ENCODE measurements at places on chromosomes 3 and 15.
A peak's percentile ranks its signal among the peaks of the same experiment; 100 is the strongest.

DNA sequence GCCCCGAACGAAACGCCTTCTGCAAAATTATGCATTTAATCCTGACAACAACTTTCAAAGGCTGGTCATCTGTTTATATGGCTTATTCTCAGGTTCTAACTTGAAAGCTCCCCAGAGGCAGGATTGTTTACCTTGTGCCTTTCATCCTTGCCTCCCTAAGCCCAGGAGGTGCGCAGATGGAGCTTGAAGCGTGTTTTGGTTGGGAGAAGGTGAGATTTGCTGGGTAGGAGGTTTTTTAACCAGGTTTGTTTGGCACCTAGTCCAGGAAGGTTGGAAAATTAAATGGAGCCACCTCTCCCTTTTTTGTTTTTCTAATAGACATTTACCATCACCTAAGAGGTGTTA lies 675 bp downstream of the TSEN2 start:
- DNase-seq: no peak

DNA sequence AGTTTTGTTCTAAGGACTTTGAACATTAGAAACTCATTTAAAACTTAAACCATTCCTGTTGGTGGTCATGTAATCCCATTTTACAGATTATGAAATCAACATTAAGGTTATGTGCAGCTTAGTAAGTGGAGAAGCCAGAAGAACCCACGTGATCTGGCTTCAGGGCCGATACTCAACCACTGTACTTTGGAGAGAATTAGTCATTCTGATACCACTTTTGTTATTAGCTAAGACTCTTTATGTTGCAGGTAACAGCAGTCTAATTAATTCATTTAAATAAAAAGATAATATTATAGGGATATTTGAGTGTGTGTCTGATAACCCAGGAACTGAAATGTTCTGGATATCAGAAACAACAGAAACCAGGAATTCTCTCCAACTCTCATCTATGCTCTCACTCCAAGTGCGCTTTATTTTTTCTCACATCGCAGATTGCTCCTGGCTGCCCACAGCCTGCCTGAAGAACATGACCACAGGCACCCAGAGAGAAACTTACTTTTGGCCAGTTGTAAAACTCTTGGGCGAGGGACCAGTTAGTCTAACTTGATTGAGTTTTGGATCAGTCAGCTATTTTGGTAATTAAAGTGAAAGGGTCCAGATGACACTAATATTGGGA lies 25.2 kb downstream of the UBE2E1 start:
- DNase-seq: no peak

DNA sequence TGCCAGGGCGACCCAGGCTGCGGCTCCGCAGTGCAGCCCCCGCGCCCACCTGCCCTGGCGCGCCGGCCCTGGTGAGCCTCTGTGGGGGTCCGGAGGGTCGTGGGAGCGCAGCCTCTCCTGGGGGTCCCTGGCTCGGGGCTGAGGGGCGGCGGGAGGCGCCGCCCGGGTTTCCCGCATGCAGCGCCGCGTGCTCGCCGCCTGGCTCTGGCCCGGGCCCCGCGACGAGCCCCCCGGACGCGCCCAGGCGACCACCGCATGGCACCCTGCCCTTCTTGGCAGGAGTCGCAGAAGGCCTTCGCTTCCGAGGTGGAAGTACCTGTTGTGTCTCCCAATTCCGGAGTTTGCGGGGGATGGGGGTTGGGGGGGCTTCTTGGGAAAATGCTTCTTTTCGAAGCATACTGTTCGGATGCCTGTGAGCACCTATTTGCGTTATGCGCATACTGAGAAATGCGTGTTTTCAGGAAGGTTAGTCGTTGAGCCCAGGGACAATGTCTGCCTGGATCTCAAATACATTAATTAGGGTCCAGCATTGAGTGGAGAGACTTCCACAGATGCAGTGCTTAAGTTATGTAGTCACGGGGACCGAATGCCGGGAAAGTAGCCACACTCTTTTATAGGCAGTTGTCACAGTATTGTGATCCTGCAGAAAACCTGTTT lies 1.3 kb downstream of the GABRA5 start:
- DNase-seq: no peak

DNA sequence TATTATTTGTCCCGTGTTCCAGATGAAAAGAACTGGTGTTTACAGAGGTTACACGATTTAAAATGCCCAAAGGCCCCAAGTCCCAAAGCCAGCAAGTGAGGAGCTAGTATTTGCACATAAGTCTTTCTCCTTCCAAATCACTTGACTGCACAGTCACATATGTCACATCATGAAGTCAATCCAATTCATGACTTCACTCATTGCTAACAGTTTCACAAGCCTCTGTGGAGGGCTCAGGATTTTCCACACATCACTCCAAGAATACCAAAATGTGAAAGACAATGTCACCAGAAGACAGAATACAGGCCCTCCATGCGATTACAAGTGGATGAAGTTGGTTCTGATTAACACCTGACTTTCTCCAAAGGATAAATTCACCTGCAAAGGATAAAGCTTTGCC lies 283.1 kb upstream of the UBE2E2 start:
- no peak for DNase-seq

DNA sequence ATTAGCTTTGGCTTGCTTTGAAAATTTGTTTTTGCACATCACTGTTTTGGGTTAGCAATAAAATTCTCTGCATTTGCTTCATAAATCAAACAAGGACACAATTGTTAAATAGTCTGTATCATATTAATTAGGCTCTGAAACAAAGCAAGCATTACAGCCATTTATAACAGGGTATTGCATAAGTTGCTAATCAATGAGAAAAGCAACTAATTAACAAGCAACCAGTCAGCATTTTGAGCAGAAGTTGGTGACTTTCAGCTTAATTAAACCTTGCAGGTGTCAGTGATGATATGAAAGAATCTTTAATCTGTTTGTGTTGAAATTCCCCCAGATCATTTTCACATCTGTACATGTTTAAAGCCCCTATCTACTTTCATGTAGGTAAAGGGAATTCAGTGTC lies 495.1 kb downstream of the IL5RA start:
- DNase-seq: no peak

- peak; percentile 3 for DNase-seq
Observed at GRCh38 chr15:97598353-97598798, 362.1 kb upstream of the ARRDC4 start.

DNA sequence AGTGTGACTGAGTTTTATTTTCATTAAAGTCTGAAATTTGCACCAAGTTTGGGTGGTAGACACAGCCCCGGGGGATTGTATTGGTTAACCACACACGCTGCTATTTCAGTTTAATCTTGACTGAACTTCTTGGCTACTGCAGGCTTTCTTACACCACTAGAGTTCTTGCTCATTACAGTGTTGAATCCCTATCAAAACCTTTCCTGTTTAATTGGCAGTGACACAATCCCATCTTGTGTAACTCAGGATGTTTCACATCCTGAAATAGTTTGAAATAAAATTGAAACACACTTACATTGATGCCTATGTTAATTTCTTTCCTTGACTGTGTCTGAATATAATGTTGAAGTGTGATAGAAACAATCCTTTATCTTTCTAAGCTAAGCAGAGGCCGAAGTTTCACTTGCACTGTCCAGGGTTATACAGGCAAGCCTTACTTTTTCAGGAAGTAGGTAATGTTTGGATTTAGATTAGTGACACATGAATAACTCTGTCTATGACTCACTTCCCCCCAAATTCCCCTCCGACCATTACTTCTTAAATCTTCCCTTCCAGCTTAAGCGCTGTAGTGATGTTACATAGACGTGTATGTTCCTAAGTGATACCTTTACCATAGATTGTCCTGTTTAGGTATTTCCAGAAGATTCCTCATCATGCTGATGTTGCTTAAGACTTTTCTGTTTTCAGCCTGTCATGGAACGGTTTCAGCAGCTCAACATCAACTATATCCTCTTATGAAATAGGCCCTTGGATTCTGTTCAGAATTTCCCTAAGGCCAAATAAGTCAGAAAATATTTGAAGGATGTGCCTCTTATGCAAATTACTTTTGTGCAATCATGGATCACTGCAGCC lies 16.8 kb downstream of the ATG7 start:
- no peak for DNase-seq

GRCh38 chr15:100383302-100384107 lies 41.7 kb upstream of the ADAMTS17 start:
- DNase-seq: no peak

DNA sequence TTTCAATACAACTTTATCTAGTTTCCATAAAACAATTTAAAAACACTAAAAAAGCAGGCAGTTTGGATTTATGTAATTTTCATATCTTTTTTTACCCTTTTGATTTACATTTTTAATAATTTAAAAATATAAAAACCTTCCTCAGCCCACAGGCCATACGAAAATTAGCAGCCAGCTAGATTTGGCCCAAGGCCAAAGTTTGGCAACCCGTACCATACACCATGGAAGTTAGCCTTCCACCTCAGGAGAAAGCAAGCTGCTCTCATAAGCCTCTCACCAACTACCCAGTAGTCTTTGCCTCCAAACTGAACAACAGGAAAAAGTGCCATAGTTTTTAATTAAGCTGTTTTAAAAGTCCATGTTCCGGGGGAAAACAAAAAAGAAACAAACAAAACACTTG lies 107.3 kb upstream of the TRIM42 start:
- no peak for DNase-seq

Data from NCI-H1417 treated with DMSO at 0.1 percent for 48 hours (cell line).